ENCODE measurements at places on chromosomes 3 and 15.

DNA sequence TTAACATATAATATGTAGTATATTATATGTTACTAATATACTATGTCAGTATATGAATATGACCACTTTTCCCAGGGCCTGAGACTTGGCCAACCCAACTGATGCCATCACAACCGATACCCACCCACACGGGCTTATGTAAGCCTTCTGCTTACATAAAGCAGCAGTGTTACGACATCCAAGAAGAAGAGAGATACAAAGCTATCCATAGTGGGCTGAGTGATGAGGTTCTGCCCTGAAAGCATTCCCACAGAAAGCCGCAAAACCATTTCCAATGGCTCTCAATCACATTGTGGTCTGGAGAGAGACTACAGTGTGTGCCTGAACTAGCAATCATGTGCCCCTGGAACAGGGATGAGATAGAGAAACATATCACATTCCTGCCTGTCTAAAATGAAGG, 177.9 kb downstream of the PLOD2 start:
- DNase-seq = no peak

- no peak for DNase-seq
These were observed 119.0 kb downstream of the TBC1D5 start for GRCh38 chr3:17623464-17623863.

DNA sequence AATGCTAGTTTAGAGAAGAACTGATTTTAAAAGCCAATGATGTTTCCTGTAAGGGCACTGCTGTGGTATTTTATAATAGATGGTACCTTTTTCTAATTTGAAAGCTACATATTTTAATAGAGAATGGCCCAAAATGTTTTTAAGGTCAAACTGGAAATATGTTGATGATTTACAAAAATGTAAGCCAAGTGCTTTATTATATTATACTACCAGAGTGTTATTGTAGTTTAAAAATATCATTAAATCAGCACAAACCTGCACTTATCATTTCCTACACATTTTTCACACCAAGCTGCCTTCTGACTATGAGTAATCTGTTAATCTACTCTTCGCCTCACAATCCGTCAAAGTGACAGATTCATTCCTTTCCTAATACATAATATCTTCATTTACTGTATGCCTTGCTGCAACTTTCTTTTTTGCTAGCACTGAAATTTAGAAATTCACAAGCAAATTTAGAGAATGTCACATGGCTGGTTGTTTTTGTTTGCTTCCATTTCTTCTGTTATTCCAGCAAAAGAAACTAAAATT, 126.4 kb upstream of the FAM3D start:
- no peak for DNase-seq

- peak; percentile 42 for DNase-seq
These were observed 225.5 kb upstream of the IL12A start for GRCh38 chr3:159763011-159763601.

DNA sequence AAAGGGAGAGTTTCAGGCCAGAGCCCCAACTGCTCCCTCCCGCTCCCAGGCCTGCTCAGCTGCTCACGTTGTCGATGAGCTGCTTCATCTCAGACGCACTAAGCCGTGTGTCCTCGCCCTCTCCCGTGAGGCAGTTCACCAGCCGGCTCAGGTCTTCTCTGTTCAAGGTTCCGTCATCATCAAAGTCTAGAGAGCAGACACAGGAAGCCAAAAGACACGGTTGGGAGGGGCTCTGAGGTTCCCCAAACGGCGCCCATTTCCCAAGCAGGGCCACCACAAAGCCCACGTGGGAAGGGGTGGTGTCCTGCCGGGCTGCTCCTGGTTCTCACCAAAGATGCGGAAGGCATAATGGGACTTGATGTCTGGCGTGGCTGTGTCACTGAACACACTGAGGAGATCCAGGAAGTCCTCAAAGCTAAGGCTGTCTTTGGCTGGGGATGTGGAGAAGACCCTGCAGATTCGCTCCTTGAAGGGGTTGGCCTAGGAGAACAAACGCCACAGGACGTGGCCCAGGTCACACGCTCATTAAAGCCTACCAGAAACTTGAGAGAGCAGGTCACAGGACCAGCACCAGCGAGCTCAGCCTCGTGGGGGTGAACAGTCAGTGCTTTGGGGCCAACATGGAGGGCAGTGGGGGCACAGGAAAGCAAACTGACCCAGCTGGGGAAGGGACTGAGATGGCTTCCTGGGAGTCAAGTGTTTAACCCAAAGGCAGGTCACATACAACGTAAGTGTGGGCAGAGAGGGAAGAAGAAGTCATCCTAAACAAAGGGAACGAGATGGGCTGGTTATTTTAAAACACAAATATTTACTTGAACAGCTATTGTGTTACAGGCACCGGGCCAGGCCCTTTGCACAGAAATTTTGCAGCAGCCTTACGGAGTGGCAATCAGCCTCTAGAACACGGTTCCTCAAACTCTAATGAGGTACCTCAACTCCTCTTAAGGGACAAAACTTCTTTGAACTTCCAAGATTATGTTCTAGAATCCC, 2.4 kb downstream of the CIB1 start:
- peak; percentile 90 for DNase-seq

- no peak for DNase-seq
These were observed 10.0 kb downstream of the GATA2 start for GRCh38 chr3:128482666-128483656.

- DNase-seq = no peak
These were observed 728.2 kb upstream of the NECTIN3 start for GRCh38 chr3:110343376-110343775.

DNA sequence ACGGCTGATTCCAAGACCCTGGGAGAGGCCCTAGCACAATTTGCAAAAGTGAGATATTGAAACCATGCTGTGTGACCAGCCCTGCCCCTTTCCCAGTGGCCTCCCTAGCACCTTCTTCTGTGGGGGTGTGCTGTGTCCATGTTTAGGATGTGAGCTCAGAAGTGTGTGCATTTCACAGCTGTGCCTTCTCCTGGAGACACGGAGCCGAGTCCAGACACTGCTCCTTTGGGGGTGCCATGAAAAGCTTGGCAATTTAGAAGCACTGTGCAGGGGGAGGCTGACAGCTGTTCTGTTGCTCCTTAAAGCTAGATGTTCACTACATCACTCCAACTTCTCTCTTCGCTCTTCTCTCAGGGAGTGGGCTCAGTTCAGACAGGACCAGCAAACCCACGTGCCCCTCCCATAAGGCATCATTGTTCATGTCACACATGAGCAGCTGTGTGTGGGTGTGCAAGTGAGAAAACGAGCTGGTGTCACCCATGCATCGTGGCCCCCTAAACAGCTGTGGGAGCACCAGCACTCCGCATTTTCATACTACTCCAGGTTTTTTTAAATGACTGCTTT, 492.6 kb downstream of the GABRG3 start:
- no peak for DNase-seq

DNA sequence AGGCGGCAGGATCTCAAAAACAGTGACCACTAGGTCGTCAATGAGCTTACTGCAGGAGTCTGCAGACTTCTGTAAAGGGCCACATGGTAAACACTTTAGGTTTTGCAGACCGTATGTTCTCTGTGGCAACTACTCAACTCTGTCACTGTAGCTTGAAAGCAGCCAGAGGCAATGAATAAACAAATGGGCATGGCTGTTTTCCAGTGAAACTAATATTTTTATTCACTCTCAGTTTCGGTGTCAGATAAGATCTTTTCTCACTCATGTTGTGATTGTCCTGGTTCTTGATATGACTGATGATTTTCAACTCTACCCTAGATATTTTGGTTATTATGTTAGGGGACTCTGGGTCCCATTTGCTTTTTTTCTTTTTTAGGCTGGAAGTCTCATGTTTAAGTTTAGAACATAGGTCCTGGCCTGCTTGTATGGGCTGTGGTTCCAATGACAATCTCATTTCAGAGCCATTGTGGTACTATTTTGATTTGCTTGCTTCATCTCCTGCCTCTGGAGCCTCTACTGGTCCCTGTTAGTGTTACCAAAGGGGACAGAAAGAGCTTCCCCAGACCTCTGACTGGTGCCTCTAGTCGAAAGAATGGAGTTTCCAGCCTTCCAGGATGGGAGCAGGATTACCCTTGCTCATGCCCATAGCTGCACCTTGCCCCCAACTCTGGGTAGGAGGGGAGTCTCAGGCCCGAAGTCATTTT, 222.0 kb downstream of the STT3B start:
- DNase-seq = no peak

GRCh38 chr15:89114990-89115389, 26.7 kb downstream of the ABHD2 start:
- DNase-seq = no peak

GRCh38 chr15:69058830-69059556, 44.5 kb downstream of the NOX5 start:
- DNase-seq = peak; percentile 34

DNA sequence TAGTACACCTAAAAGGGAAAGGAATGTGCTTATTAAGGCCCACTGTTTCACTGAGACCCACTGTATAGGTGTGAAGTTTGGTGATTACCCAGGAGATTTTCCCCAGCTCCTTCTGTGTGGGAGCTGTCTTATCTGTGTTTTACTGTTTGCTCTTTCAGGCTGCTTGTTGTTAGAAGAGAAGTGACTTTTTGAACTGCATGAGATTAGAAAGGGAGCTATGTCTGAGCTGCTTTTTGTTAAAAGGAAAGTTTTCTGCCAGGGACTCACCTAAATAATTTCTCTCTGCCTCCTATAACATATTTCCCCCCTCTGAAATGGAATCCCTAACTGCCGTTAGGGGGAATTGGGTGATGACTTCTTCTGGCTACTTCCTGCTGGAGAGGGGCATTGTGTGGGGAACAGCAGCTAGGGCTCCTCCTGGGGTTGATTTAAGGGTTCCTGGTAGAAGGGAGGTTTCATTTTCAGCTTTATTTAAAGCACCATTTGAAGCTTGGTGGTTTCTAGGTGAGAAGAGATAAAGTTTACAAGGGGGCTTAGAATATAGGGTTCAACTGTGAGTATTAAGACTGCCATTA, 77.1 kb upstream of the ATP11B start:
- no peak for DNase-seq

GRCh38 chr3:193372783-193373182, 5.8 kb downstream of the ATP13A5 start:
- DNase-seq = no peak

- DNase-seq = no peak
These were observed 4.1 kb downstream of the CD80 start for GRCh38 chr3:119555309-119555735.

DNA sequence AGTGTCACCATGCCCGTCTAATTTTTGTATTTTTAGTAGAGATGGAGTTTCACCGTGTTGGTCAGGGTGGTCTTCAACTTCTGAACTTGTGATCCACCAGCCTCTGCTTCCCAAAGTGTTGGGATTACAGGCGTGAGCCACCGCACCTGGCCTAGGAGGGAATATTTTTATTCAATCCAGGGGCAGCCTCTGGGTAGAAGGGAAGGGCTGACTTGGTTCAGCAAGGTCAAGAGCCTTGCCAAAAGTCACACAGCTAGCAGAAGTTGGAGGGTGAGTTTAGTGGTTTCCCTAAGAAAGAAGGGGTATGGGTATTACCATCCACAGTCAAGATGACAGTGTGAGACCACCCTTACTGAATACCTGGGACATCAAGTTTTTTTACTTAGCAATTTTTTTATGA, 4.9 kb upstream of the AEN start:
- DNase-seq = no peak

DNA sequence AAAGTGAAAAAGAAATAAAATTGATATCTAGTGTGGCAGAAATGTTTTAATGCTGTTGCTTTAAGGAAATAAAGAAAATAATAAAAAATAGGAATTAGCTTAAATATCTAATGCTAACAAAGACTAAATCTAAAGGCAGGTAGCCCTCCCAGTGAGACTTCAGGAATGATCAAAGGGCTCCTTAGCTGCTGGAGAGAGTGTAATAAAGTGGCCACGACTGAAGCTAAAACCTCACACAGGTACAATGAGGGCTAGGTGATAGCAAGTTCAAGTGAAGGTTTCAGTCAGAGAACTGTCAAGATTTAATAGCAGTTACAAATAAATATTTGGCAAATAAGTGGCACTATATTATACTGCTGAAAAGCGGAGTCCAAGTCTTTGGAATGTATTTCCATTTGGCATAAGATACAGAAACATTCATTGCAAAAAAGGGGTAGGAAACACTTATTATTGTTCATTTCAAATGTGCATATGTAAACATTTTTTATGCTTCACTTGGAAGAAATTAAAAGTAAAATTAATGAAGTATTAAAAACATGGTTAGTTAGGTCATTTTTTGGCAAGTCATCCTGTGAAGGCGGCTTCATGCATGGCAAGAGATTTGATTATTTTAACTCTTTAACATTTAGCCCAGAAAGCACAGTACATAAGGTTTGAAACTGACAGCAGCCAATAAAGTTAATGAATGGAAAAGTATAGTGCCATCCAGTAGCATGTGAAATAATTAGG, 168.2 kb downstream of the ECT2 start:
- DNase-seq = no peak

- no peak for DNase-seq
These were observed 13.5 kb downstream of the RAB8B start for GRCh38 chr15:63202861-63203260.

- peak; percentile 47 for DNase-seq
These were observed 11.1 kb downstream of the LRCH3 start for GRCh38 chr3:197801891-197802778.

GRCh38 chr3:123605789-123606234, 21.0 kb upstream of the HACD2 start:
- DNase-seq = no peak

- no peak for DNase-seq
These were observed 11.7 kb downstream of the GLYCTK start for GRCh38 chr3:52299247-52299878.

DNA sequence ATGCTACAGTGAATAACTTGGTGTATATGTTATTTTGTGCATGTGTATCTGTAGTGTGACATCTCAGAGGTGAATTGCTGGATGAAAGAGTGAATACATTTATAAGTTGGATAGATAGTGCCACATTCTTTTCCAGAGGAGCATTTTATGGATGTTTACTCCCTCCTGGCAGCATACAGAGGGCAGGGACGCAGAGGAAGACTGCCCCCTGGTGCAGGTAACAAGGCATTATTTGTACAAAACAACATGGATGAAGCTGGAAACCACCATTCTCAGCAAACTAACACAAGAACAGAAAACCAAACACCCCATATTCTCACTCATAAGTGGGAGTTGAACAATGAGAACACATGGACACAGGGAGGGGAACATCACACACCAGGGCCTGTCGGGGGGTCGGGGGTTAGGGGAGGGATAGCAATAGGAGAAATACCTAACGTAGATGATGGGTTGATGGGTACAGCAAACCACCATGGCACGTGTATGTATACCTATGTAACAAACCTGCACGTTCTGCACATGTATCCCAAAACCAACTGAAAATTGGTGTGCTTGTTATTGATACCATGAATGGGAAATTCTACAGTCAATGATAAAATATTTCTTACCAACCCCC, 57.9 kb upstream of the CTXND1 start:
- no peak for DNase-seq

DNA sequence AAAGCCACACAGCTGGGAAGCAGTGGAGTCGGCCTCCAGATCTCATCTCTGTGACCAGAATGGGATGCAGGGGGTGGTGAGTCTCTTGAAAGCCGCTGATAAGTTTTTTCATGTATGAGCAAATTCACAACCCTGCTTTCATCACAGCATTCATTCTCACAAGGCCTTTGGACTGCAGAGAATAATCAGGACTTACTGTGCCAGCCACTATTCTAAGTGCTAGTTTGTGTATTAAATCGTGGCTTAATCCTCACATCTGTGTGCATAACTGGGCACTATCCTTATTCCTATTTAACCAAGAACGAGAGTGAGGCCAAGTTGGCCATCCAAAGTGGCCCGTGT, 64.2 kb upstream of the POLG start:
- DNase-seq = no peak

GRCh38 chr3:85821130-85821756, 862.5 kb downstream of the CADM2 start:
- no peak for DNase-seq

Measured in immature natural killer cell (primary cell).